Activated CD4-positive, alpha-beta memory T cell treated with anti-CD3 and anti-CD28 coated beads, Interleukin-2, amount 10 ng/mL, durations not matched to agents 7 days and 5 days (primary cell): ENCODE measurements at places on chromosomes 7 and 10. TPM values are rescaled to one million over a fixed set of nuclear protein-coding genes. Genes with fewer than 3 reads are reported as not detected.

The NPSR1 gene
- total RNA-seq: not detected

DNA sequence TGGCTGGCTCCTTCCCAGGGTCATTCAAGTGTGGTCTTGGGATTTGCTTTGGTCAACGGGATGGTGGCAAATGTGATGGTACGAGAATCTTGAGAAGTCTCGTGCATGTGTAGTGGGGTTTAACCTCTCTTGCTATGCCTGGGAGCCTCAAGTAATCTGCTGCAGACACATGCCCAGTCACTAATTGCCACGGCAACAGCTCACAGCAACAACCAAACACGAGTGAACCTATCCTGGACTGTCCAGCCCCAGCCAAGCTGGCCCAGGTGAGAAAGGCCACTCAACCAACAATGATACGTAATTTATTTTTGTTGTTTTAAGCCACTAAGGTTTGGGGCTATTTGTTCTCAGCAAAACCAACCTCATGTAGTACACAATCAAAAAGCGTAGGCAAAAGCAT, 38.1 kb upstream of the DDC start:
- no peak for DNase-seq

The OR2AE1 gene
- total RNA-seq: not detected

The PAX4 gene
- total RNA-seq: not detected

The SNCG gene
- total RNA-seq: not detected

DNA sequence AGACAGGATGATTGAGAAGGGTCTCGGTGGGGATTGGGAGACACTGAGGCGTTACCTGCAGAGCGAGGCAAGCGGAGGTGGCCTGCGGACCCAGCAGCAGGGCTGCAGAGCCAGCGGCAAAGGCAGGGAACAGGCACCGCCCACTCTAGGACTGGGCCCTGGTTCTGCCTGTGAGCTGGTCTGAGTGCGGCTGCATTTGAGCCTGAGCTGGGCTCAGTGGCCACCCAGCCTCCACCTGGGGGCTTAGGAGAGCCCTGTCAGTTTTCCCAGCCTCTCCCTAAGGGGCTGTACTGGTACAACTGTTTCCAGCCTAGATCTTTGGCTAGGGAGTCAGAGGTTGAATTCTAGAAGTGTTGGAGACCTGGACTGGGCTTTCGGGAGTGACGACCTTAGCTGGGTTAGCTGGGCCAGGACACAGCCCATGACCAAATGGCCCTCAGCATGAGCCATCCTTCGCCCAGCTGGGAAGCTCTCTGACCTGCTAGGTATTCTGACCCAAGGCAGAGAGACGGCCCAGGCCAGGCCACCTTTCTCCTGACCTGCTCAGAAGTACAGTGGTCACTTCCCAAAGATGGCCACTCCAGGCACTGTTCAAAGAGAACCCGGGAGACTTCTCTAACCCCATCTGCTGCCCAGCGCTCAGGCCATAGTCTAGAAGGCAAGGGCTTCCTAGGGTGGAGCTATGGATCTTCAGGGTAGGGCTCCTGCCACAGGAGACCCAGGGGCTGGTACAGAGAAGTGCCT, 64.9 kb downstream of the PAX2 start:
- no peak for DNase-seq

GRCh38 chr10:99672884-99673283, 13.6 kb downstream of the ENTPD7 start:
- DNase-seq: no peak

- no peak for DNase-seq
Measured at GRCh38 chr7:117186218-117187010, 136.4 kb downstream of the WNT2 start.

The TMEM139 gene
- 0.48 TPM for total RNA-seq

DNA sequence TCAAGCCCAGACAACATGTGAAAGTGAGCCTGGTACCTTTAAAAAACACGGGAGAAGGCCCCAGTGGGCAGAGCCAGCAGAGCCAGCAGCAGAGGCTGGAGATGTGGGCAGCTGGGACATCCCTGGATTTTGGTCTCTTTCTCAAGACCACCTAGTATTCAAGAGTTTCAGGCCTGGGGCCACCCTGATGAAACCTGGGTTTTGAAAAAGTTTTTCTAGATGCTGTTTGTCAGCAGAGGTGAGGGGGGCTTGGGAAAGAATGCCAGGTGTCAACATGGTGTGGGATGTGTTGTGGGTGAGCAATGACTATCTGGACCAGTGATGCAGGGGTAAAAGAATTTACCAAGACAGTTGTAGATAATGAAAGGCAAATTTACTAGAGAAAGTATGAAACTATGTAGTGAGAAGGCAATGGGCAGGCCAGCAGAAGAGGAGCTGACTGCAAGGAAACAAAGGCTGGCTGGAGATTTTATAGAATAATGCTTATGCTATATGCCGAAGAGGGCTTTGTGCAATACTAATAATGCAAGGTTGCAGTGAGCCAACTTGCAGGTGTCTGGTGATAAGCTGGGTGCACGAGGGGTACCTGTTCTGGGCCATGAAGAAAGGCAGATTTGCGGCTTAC, 28.1 kb upstream of the PLEKHA1 start:
- DNase-seq: no peak

The SRRM3 gene
- not detected for total RNA-seq

GRCh38 chr10:67934336-67934735, 49.9 kb downstream of the SIRT1 start:
- no peak for DNase-seq

DNA sequence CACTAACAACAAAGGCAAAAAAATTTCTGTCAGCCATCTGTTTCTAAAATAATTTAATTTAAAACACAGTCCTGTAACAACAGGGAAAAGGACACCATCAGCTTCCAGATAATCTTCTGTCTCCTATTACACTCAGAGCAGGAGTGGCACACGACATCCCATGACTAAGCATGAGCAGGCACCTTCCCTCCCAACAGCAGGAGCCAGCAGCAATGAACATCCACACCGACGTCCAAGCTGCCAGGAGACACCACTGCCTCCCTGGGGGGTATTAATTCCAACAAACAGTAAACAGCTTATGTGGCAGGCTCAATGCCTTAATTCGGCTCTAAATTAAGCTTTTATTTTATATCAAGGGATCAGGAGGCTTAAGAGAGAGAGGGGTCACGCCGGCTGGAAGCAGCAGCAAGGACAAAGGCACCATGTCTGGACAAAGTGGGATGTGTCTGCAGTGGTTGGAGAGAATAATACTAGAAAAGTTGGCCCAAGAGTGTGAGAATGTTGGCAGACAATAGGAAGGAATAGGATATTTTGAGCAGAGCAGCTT, 45.7 kb downstream of the KIAA1549 start:
- no peak for DNase-seq

- no peak for DNase-seq
Measured at GRCh38 chr7:28469562-28469961, 57.2 kb downstream of the CREB5 start.

DNA sequence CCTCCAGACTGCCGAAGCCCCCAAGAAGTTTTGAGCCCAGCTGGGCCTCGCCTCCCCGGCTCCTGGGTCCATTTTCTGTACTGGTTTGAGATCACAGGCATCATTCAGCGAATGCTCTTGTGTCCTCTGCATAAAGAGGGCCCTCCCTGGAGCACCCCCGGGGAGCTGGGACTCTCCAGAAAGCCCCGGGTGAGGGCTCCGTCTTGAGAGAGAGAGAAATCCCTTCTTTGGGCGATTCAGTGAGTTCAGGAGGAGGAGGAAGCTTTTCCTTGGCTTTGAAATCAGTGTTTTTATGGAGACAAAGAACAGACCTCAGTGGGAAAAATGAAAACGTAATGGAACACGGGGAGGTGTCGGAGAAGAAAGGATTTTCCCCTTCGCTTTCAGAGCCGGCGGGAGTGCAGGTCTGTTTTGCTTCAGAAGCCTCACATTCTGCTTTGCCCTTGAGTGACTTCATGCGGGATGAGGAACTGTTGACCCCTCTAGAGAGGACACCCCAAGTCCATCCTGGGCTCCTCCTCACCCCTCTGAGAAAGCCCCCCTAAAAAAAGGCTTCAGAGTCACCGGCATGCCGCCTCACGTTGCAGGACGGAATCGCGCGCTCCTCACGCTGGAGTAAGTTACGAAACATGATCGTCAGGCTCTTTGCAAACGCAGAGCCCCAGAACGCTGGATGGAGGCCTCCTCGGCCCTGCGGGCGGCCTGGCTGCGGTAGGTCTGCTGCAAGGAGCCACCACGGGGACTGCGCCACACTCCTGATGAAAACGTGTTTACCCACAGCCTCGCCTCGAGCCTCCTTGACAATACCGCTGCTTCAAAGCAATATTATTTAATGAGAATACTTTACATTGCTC, 8.5 kb upstream of the AP5Z1 start:
- DNase-seq: no peak

GRCh38 chr7:101953248-101953819, 135.9 kb downstream of the CUX1 start:
- DNase-seq: no peak
